Non-pigmented ciliary epithelial cell (primary cell): ENCODE measurements at places on chromosomes 12 and 14.

GRCh38 chr12:102356690-102357089 is 123.7 kb downstream of the IGF1 start:
- DNase-seq: no peak

DNA sequence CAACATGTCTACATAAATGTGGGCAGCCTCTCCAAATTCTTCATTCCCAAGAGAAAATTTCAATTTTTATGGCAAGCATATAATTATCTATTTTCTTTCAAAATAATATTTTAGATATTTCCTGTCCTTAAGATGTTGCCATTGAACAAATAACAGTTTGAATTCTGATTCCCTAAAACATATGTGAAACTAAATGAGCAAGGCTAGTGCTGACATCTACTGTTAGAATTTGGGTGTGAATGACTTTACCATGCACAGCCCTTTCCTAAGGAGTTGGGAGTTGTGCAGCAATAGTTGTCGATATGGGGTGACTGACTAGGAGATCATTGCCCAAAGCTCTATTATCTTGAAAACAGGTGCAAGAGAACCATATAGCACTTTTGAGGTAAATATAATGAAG is 108.2 kb upstream of the SLC38A4 start:
- no peak for DNase-seq

GRCh38 chr12:115223991-115224390 is 540.0 kb upstream of the TBX3 start:
- no peak for DNase-seq

DNA sequence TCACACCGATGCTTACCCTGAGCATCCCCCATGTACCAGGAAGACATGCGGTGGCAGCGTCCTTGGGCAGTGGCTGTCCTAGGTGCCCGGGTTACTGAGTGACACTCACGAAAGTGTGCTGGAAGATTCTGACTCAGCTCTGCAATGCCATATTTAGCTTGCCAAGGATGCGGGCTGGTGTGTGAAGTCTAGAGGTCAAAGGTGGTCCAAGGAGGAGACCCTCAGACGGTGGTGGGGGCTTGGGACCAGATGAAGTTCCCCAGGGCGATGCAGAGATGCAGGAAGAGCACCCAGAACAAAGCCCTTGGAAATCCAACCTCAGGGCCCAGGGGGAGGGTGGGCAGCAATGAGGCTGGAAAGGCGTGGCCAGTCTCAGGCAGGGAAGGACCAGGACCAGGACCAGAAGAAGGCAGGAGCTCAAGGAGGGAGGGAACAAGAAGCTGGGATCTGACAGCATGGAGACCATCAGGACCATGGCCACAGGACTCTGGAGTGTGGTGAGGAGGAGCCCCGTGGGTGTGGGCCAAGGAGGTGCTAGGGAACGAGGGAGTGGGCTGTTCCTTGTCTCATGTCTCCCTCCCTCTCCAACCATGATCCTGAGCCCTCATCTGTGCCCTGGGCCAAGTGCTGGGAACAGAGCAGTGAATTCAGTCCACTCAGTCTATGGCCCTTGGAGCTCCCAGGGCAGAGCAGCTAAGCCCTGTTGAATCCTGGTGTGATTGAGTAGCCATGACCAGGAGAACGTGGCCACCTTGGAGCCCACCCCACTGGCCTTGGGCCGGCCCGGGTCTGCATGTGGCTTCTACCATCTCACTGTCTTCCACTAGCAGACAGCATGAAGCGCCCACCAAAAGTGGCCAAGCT is 310.1 kb upstream of the DIO3 start:
- no peak for DNase-seq

GRCh38 chr12:90851800-90852718 is 102.9 kb downstream of the CCER1 start:
- DNase-seq: no peak

GRCh38 chr12:73110816-73111215 is 838.6 kb downstream of the TRHDE start:
- no peak for DNase-seq

- DNase-seq: no peak
Measured at GRCh38 chr12:116066381-116067230, 210.9 kb downstream of the MED13L start.

DNA sequence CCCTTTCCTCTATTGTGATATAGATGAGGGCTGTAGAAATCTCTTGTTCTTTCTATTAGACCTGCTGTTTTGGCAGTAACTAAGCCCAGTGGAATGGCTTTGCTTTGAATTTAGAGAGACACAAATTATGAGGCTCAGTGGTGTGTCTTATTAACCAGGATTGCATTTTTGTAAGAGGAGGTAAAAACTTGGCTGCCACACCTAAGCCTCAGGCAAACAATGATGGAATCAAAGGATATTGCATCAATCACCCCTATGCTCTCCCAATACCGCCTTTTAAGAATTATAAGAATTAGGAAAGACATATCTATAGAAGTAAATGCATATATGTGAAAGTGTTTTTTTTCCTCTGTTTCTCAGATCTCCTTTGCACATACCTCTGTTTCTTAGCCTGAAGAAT is 63.3 kb downstream of the ACSS3 start:
- no peak for DNase-seq

DNA sequence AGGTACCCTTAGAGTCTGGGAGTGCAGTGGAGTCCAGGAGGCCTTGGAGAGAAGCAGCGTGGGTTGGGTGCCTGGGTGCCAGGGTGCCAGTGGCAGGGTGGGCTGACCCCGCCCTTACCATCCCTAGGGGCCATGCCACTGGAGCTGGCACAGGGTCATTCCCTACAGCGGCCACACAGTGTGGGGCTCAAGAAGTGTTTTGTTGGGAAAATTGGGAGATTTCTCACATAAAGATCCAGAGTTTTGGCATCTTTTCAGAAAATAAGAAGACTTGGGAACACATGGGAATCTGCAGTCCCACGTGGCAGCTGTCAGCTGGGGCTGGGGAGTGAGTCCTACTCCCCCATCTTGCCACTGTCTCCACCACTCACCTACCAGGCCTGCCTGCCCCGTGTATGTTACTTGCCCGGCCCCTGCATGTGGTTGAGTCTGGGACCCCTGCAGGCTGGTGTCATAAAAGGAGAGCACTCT is 4.2 kb downstream of the VASH1 start:
- DNase-seq: no peak

DNA sequence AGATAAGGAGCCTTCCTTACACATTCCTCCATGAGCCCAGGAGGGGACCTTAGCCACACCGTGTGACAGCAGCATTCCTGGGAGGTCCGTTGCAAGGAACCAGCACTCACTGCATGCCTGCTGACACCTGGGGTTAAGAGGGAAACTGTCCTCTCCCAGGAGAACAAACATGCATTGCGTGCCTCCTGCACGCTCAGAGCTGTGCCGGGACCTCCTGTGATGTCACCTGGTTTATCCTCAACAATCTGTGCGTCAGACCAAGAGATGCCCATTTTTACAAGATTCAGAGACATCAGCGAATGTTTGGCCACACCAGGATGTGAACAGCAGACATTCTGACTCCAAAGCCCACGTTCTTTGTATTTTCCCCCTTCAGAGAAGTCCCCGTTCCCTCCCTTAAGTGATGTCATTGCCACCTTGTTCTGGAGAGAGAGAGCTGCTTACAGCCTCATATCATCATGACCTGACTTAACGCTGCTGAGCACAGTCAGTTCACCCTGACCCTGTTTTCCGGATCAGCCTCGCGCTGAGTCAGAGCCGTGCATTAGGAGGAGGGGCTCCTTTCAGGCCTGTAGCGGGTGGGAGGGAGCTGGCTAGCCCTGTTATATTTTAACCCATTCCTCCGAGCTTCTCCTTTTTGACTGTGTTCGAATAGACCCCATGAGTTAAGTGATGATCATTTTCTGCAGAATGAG is 36.2 kb downstream of the TMEM120B start:
- peak; percentile 69 for DNase-seq

GRCh38 chr12:124456133-124456651 is 111.2 kb downstream of the NCOR2 start:
- DNase-seq: no peak

DNA sequence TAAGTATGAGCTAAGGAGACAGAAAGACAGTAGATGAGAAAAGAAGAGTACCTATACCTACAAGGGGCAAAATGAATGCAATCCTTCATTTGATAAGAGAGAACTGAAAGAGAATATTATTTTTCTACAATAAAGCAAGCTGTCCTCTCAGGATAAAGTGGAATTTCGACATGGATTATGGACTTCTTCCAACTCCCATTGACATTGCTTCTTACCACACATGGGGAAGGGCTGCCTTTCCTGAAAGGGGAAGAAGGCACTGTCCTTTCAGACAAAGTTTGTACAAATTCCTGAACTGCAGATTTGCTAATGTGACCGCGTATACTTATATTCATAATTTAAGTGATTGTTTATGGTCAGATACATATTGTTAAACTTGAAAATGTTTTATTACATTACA is 4.3 kb upstream of the HEBP1 start:
- DNase-seq: no peak

DNA sequence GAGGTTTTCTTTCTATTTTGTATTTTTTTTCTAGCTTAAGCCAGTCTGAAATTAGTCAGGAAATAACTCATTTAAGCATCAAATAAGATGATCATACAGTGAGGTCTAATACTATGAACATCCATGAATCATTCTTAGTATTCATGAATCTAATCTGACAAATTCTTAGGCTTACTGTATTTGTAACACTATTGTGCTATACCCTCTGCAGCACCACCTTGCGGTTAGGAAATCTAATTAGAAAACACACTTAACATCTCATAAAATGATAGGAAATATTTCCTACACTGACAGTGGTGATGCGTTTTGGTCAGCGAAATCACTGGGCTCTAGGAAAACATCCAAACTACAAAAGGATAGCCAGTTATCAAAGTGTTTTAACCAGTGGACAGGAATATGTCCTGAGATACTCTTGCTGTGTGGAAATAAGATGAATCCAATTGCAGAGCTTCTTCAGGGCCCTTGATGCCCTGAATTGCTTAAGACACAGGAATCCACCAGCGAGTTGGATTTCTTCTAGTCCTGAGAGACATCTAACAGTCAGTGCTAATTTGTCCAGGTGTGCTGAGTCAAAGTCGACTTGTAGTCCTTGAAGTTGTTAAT is 109.3 kb upstream of the MYF6 start:
- peak; percentile 71 for DNase-seq

DNA sequence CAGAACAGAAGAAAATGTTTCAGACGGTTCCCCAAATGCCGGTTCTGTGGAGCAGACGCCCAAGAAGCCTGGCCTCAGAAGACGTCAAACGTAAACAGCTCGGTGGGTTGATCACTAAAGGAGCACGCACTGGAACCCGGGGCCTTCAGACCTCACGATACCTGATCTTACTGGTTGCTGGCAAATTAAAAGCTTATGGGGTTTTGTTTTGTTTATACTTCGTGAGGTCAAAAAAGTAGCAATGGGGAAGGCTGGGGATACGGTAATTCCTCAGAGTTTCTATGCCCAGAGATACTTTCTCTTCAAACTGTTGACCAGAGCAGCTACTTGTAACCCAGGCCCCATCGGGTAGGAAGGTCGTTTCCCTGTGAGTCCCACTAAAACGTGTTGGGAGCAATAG is 1.7 kb downstream of the CDKN1B start:
- DNase-seq: no peak

DNA sequence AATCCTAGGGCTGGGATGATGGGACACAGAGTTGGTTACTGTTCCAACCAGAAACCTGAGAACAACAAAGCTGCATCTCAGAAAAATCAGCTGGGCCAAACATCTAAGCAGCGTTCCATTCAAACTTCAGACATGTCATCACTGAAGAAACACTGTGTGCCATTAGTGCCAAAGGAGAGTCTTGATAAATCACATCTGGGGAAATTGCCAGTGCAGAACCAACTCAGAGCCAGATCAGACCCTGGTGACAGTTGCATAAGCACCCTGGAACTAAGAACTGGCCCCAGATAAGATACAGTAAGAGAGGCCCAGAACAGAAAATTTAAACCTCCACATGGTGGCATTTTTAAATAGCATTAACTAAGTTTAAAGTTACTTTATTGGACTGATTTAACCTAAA is 482.8 kb downstream of the PRKD1 start:
- DNase-seq: no peak

DNA sequence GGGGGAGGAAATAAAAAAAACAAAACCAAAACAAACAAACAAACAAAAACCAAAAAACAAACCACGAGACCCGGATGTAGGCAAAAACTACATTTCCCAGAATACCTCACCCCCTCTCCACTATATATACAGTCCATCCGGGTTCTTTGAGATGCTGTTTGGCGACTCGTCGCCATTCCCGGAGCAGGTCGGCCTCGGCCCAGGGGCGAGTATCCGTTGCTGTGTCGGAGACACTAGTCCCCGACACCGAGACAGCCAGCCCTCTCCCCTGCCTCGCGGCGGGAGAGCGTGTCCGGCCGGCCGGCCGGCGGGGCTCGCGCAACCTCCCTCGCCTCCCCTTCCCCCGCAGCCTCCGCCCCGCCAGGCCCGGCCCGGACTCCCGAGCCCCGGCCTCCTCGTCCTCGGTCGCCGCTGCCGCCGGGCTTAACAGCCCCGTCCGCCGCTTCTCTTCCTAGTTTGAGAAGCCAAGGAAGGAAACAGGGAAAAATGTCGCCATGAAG is at the start of gene RNF10:
Gene RNF10 (plus strand): TSS at position 154 of the 500 bp plus-strand sequence. CDS start 456 bp downstream, outside the sequence.
- DNase-seq: peak; percentile 48

DNA sequence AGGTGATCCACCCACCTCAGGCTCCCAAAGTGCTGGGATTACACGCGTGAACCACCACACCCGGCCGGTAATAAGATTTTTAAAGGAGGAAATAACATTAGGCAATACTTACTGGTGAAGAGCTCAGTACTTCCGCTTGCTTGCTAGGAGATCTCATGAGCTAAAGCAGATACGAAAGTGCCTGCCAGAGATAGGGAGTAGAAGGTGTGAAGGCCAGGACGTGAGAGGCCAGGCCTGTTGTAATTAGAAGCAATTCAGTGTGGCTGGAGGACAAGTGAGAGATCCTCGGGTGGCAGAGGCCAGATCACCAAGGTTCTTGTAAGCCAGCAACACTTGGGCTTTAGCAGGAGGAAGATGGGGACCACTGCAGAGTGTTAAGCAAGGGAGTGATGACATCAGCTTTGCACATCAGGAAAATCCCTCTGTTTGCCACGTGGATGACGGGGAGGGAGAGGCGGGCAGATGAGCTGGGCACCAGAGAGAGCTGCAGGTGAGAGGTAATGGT is 7.6 kb downstream of the TECPR2 start:
- no peak for DNase-seq
